RKO (cell line): ENCODE measurements at places on chromosomes 4 and X.

DNA sequence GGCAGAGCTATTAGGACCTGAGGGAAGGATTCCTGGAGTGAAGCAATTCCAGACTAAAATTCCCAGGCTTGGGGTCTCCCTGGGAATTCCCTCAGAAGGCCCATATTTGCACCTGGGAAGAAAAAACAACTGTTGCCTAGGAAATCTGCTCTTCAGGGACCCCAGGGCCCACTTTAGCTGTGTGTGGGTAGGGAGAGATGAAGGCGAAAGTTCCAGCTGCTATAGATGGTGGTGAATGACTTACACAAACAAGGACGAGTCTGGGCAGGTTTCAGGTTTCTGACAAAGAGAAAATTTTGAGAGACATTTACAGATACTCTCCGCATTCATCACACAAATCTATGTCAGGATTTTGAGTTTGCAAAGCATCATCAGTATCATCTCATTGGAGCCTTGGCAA lies 126.1 kb downstream of the GPC3 start:
- DNase-seq, result no peak

DNA sequence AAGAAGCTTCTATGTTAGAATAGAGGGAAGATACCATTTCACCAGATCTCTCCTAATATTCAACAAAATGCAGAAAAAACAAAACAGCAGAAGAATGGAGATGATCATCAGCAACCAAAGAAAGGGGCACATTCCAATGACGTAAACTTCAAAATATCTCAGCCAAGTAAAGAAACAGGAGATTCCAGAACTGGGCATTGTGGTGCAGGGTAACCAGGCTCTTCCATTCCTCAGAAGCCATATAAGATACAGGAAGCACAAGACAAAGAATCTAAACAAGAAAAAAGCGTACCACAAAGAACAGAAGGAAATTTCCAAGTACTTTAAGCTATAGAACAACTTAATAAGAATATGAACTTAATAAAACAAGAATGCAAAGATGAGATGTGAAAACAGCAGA lies 6.9 kb upstream of the ARMCX4 start:
- no peak for DNase-seq

DNA sequence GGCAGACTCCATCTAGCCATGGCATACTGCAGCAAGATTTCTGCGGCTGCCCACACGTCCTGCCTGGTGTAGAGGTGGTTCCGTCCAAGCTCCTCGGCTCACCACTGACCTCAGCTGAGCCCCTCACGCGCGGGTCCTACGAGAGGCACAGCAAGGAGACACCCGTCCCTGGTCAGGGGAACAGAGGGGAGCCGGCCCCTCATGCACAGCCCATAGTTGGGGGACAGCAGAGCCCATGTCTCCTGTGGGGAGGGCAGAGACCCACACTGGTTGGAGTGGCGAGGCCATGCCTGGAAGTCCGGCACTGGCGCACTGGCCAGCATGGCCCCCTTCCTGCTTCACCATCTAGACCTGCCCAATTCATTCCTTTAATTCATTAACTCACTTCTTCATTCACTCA lies 80.8 kb downstream of the HTRA3 start:
- DNase-seq, result no peak

DNA sequence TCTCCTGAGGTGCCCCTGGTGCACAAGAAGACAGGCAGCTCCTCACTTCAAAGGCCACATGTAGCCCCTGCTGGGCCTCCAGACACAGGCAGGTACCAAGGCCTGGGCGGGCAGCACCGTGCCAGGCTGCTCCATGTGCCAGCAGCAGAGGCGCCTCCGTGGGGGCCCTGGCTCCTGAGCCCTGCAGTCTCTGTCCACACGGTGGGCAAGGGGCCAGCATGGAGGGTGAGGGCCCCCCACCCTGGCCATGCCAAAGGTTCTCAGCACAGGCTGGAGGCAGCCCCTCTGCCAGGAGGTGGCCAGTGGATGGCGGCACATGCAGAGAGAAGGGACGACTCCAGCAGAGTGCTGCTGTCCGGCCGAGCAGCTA lies 72.6 kb downstream of the FAM53A start:
- DNase-seq, result no peak

DNA sequence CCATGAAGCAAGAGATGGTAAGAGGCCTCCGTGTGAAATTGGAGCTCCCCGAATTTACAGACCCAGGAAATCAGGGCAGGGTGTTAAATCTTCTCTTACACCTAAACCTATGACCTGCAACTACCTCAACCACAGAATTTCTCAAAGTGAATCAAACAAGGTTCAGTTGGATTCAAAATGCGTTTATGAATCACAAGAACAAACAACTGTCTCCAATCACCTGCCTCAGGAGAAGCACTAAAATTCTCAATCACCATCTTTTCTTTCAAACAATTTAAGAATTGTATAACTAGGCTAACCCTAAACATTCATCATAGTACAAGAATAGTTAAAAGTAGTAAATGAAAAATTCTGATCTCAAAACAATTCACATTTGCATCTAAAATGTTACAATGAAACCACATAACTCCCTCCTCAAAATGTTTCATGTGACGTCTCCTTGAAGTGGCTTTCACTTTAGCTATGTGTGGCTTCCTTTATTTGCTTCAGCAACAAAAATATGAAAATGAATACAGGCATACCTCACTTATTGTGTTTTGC lies 19.2 kb downstream of the PPP3CA start:
- no peak for DNase-seq
